ENCODE measurements at places on chromosomes 7 and 10.

GRCh38 chr7:105389088-105389650 lies 448 bp upstream of the SRPK2 start:
- no peak for DNase-seq

GRCh38 chr7:5139998-5140397 lies 50.0 kb upstream of the WIPI2 start:
- DNase-seq, result no peak

GRCh38 chr7:476736-477360 lies 42.8 kb downstream of the PDGFA start:
- no peak for DNase-seq

DNA sequence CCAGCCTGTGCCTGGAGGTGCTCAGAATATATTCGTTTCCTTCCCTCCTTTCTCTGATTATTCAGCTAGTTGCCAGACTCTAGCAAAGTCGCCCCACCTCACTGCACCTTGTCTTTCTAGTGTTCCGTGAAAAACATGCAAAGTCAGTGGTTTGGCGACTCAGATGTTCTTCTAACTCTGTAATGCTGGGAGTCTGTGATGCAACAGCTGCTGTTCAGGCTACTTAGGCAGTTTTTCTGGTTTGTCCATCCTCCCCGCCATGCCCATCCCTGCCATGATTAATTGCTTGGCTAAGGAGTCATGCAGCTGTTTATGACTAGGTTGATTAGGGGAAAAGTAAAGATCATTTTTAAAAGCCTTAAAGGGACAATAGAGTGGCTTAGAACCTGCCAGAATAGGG lies 99.4 kb downstream of the MTPN start:
- DNase-seq, result no peak

DNA sequence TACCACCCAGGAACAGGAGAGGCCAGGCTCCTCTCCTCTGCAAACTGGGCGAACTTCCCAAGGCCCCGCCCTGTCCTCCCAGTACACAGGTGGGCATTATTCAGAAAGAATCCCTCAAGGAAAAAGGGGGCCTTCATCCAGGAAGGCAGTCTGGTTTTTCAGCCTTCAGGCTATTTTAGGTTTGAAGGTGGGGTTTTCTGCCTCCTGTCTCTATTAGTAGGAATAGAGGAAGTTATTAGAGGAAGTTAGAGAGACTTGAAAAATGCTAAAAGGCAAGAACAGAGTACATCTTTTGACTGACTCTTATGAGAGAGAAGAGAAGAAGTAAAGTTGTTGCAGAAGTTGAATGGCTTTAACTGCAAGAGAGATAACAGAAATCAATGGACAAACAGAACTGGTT lies 250.9 kb upstream of the SORCS1 start:
- DNase-seq, result no peak

DNA sequence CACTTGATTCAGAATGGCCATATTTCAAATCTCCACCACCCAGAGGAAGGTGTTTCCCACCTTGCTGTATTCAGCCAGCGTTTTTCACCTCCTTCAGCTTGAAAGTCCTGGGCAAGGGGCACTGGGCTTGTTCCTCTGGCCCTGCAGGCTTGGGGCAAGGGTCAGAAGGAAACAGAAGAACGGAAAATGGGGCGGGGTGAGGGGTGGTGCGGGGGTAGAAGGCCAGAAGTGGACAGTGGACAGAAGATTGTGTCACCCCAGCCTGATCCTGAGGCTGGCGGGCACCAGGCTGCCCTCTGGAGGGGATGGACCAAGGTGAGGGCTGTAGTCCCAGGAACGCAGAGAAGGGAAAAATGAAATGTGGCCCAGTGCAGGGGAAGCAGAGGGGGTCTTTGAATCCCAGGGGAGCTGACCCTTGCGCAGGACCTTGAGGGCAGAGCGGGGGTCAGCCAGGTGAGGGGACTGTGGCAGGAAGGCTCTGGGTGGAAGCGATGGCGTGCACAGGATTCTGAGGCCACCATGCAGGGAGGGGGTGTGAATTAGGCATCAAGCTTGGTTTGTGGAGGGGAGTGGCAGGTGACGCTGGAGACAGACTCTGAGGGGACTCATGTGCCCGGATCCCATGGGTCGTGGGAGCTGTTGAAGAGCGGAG lies 23.0 kb downstream of the TMEM120A start:
- no peak for DNase-seq

DNA sequence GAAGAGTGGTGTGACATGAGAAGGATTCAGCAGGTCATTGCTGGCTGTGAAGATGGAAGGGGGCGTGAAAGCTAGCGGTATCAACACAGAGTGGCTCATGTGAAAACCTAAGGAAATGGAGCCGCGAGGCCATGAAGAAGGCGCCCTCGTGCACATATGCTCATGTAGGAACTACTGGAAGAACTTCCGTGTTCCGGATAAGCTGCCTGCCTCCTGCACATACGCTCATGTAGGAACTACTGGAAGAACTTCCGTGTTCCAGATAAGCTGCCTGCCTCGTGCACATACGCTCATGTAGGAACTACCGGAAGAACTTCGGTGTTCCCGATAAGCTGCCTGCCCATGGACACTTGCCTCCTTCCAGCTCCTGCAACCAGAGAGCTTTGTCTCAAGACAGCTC lies 179.1 kb downstream of the SDK1 start:
- no peak for DNase-seq

GRCh38 chr7:115941703-115942268 lies 88.8 kb downstream of the TFEC start:
- no peak for DNase-seq

DNA sequence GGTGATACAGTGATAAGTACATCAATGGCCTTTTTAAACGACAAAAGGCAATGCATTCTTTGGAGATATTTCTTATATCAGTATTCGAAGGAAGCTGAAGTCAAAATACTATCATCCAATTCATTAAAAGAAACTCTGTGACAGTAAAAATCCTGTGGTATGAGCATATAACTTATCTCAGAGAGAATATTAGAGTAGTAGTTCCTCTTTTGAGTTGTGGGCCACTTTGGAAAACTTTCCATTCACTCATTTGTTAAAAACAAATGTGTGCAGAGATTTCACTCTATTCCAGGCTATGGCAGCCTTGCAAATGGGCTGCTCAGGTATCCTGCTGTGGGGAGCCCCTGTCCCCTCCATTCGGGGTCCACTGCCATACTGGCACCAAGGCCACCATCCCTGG lies 55.3 kb upstream of the ZNF438 start:
- no peak for DNase-seq

- no peak for DNase-seq
These were observed 394.5 kb downstream of the TYW1 start for GRCh38 chr7:67391168-67391567.

GRCh38 chr7:147968046-147968610 lies 622.4 kb upstream of the C7orf33 start:
- DNase-seq, result no peak

GRCh38 chr10:34681933-34682332 lies 133.2 kb downstream of the PARD3 start:
- DNase-seq, result no peak

DNA sequence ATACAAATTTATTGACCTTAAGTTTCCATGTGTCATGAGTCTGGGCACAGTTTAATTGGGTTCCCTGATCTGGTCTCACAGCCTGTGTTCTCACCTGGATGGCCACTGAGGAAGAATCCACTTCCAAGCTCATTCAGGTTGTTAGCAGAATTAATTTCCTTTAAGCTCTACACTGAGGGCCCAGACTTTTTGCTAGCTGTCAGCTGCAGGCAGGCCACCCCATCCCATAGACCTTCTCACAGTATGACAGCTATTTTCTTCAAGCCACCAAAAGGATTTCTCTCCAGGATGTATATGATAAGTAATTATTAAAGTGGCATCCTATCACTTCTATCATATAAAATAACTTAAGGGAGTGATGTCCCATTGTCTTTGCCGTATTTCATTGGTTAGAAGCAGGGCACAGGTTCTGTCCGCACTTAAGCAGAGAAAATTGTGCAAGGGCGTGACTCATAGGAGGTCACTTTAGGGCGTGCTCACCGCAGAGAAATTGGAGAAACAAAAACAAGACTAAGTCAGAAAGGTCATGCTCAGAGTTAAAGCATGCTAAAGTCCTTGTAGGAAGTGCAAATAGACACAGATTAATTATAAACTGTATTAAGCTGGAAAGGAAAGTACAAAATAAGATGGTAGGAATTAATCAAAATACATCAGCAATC lies 109.9 kb downstream of the AHR start:
- DNase-seq, result no peak

DNA sequence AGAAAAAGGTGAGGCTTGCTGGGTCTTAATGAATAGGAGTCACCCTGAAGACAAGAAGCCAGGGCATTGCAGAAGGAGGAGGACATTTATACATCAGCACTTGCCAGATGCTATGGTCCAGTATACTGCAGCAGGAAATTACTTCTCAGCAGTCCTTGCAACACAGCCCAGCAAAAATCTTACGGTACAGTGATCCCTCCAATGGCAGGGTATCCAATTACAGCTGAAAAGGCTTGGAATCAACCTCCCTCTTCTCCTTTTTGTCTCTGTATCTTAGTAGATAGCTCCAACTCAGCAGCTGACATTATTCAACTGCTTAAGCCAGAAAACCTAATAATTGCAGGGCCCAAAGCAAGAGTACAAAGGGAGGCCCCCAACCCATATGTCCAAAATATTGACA lies 128.3 kb upstream of the COBL start:
- DNase-seq, result no peak

DNA sequence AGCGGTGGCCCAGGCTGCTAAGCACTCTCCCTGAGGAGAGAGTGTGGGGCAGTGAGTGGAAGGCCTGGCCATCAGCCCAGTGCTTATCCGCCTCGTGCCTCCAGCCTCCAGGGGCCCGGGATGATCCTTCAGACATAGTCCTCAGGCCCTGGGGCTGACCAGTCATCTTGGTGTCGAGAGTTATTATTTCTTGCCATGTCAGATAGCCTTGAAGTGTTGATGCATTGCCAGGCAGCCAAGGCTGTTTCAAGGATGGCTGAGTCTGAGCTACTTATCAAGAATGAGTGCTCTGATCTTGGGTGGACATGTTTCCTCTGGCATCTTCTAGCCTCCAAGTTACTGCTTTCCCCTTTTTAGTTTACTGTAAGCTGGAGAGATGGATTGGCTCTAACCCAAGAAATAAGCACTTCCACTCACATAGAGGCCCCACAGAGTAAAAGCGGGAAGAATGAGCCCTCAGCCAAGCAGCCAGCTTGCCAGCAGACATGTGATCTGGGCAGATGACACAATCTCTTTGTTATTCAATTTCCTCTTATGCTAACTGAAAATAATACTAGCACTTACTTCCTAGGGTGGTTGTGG lies 136.5 kb upstream of the NAMPT start:
- DNase-seq, result no peak

GRCh38 chr10:112160834-112161233 lies 22.7 kb downstream of the GPAM start:
- DNase-seq, result no peak

DNA sequence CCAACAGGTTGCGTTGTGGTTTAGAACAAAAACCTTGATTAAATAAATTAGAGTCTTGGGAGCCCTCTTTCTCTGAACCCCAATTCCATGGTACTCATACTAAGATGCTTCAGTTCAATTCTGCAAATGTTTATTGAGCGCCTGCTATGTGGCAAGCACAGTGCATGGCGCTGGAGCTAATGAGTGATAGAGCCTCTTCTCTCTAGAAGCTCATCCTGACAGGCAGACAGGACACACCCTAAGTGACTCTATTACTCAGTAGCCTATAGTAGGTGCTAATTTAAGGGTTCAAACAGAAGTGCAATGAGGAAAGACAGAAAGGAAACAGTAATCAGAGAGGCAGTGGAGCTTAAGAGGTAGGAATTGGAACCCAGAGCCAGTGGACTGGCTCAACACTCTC lies 124.4 kb upstream of the C7orf33 start:
- no peak for DNase-seq

- no peak for DNase-seq
These were observed 199.0 kb upstream of the C7orf33 start for GRCh38 chr7:148391591-148391990.

- DNase-seq, result no peak
These were observed 53.1 kb downstream of the TEX36 start for GRCh38 chr10:125629758-125630376.

DNA sequence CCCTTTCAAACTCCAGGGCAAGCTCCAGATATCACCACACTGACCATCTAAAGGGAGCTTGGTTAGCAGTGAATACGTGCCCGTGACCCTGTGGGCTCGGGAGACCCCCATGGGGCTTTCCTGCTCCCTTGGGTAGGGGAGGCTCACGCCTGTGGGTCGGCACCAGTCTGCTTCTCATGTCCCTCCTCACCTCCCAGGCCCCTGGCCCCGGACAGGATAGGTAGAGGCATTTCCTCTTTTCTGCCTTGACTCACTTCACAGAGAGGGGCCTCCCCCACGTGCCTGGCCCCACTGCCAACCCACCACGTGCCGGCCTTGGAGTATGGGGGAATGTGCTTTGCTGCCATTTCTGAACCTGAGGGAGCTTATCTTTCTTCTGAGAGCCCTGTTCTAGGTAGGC lies 131.3 kb upstream of the FAM20C start:
- DNase-seq, result no peak

- DNase-seq, result no peak
These were observed 412.1 kb downstream of the SUGCT start for GRCh38 chr7:40546616-40547501.

- DNase-seq, result no peak
These were observed at the start of gene GRM8 for GRCh38 chr7:127252778-127253280. Gene GRM8, minus strand, starts transcription at chr7:127252941.

GRCh38 chr7:17696422-17696821 lies 243.9 kb downstream of the SNX13 start:
- DNase-seq, result no peak

DNA sequence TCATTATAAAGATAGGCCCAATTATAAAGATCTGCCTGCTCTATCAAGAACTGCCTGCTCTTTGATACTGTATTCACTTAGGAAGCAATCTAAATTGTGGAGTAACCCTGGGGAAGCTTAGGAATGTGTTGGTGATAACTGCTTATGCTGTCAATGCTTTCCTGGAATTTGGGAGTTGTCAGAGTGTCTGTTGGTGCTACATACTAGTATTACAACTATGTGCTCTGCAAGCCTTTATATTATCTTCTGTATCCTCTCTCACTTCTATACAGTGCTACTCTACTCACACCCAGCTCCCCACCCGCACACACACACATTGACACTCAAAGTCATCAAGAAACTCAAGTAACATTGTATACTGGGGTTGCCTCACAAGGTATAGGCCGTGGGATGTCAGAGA lies 6.1 kb downstream of the ZNF277 start:
- no peak for DNase-seq

GRCh38 chr10:1776127-1776662 lies 38.9 kb upstream of the ADARB2 start:
- no peak for DNase-seq

DNA sequence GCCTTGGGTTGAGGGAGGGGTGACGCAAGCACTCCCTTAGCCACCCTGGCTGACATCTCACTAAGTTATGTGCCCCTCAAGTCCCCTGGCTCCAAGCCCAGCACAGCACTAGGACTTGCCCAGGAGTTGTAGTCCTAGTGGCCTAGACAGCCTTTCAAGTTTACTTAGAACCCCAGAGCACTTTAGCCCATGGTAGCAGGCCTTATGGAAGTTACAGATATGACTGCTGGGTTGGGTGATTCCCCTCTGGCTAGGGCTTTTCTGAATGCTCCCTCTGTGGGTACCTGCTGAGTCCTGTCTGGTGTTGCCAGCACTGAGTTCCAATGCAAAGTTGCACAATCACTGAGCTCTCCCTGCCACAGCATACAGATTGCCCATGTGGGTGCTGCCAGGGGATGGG lies 83.2 kb downstream of the AHCYL2 start:
- no peak for DNase-seq

GRCh38 chr10:131271966-131272365 lies 39.6 kb downstream of the TCERG1L start:
- DNase-seq, result no peak
